ENCODE measurements at places on chromosomes 16 and 17. TPM values are rescaled to one million over a fixed set of nuclear protein-coding genes. Genes with fewer than 3 reads are reported as not detected.

Gene PMM2
- total RNA-seq: 9.8 TPM

Gene NXN
- total RNA-seq: 13.1 TPM

Gene RBBP6
- 23.1 TPM for total RNA-seq

DNA sequence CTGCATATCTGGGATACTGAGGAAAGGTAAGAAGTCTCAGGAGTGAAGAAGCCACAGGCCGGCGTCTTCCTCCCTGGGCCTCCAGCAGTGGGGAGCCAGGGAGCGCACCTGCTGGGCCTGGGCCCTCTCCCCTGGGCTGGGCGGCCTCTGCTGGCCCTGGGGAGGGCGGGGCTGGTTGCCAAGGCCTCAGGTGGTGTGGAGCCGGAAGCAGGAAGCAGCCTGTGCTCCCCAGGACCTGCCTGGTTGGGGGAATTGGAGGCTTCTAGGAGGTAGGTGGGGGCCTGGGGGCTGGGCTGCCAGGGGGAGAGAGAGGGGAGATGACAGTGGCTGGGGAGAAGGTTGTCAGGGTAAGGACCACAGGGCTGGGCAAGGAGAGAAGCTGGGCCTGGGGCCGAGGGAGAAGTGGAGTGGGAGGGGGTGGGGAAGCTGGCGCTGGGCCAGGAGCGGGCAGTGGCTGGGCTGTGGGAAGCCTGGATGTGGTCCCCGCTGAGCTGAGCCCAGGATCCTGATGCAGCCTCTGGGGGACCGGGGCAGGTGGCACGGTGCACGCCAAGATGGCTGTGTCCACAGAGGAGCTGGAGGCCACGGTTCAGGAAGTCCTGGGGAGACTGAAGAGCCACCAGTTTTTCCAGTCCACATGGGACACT lies at the start of gene SMIM22:
Gene SMIM22, plus strand, starts transcription at position 189 of the 647 bp plus-strand sequence. Its CDS starts 366 bp downstream, at position 555.
- no peak for DNase-seq
- peaks cover 19% of the 10 kb centered on the region for H3K36me3 ChIP-seq
- no peak within 1 kb of the TSS for H3K4me3 ChIP-seq
- H3K27me3 ChIP-seq: no peaks in the 10 kb centered on the region

DNA sequence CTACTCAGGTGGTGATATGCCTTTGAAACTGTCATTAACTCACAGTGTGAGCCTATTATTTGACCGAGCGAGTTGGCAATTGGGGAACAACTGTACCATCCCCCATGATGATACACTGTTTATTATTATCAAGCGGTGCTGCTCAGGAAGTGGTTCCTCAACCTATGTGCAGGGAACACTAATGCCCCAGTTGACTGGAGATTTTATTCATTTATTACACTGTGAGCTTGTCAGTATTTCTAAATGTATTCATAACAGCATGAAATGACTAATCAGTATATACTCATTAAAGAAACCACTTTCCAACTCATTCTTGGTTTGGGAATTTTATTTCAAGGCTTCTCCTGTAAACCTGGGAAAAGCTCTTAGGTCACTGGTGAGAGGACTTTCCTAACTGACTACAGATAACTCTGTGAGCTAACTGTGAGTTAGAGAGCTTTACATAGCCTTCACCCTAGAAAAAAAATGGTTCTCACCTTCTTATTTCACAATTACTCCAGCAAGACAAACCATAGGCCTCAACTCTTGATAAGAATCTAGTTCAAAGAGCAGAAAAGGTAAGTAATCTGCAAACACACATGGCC lies 42.4 kb downstream of the NXPH3 start:
- peak overlapping the region; percentile 3 for H3K27ac ChIP-seq
- H3K27me3 ChIP-seq: no peaks in the 10 kb centered on the region
- DNase-seq: no peak
- H3K4me1 ChIP-seq: peaks cover 54% of the 10 kb centered on the region
- H3K4me3 ChIP-seq: no peak overlapping the region

GRCh38 chr17:3546997-3547396 lies 10.6 kb downstream of the TRPV3 start:
- no peak for DNase-seq
- no peak overlapping the region for H3K4me3 ChIP-seq
- no peaks in the 10 kb centered on the region for H3K36me3 ChIP-seq
- H3K27ac ChIP-seq: no peak overlapping the region
- H3K27me3 ChIP-seq: no peaks in the 10 kb centered on the region

- H3K36me3 ChIP-seq: no peaks in the 10 kb centered on the region
- no peak for DNase-seq
- H3K4me3 ChIP-seq: no peak overlapping the region
- H3K4me1 ChIP-seq: no peaks in the 10 kb centered on the region
- no peak overlapping the region for H3K27ac ChIP-seq
Observed at GRCh38 chr17:22217135-22217534, 524.8 kb downstream of the KCNJ18 start.

- no peak for DNase-seq
- H3K27ac ChIP-seq: peak overlapping the region; percentile 88
- H3K4me3 ChIP-seq: peak overlapping the region; percentile 77
- H3K27me3 ChIP-seq: no peaks in the 10 kb centered on the region
- H3K4me1 ChIP-seq: peaks cover 65% of the 10 kb centered on the region
- peaks cover 30% of the 10 kb centered on the region for H3K36me3 ChIP-seq
Observed at GRCh38 chr17:21212826-21213637, 929 bp downstream of the TMEM11 start.

DNA sequence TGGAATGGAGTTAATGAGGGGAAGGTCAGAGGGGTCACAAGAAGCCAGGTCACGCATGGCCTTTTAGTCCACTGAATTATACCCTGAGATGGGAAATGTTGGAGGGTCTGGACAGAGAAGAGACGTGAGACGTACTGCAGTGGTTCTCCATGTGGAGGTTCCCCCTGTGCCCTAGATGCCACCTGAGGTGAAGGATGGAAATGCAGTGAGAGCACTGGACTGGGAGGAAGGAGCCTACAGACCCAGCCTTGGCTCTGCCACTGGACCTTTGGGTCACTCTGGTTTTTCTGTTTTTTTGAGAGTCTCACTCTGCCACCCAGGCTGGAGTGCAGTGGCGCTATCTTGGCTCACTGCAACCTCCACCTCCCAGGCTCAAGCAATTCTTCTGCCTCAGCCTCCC lies 1.8 kb upstream of the PLSCR3 start:
- no peak for DNase-seq
- peaks cover 16% of the 10 kb centered on the region for H3K4me1 ChIP-seq
- H3K27ac ChIP-seq: no peak overlapping the region
- no peak overlapping the region for H3K4me3 ChIP-seq
- H3K27me3 ChIP-seq: no peaks in the 10 kb centered on the region

DNA sequence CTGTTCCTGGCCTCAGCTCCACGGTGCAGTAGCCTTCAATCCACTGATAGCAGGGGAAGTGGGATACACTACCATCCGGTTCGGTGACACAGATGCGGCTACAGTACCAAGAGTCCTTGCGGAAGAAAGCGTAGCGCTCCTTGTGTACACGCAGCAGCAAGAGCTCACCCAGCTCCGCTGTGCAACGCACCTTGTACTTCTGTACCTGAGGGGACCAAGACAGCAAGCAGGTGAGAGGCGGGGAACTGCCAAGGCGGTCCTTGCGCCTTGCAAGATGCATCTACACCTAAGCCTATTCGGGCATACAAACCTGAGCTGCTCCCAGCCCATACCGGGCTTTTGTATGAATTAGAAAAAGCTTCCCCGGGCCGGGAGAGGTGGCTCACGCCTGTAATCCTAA lies 1.5 kb downstream of the ALOXE3 start:
- no peak overlapping the region for H3K27ac ChIP-seq
- H3K4me3 ChIP-seq: no peak overlapping the region
- H3K36me3 ChIP-seq: no peaks in the 10 kb centered on the region
- DNase-seq: no peak
- peaks cover 50% of the 10 kb centered on the region for H3K27me3 ChIP-seq
